ENCODE measurements at places on chromosomes 2 and 18. TPM values are rescaled to one million over a fixed set of nuclear protein-coding genes. Genes with fewer than 3 reads are reported as not detected.

GRCh38 chr2:189466656-189467055, 25.4 kb downstream of the WDR75 start:
- DNase-seq = peak; percentile 19

DNA sequence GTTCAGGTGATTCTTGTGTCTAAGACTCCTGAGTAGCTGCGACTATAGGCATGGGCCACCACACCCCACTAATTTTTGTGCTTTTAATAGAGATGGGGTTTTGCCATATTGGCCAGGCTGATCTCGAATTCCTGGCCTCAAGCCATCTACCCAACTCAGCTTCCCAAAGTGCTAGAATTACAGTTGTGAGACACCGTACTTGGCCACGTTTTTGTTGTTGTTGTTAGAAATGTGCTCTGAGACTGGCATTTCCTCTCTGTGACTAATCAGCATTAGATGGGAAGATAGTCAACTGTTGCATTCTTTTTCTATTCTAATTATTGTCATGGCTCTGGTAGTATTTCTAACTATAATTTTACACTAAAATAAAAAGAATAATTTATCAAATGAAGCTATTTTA, 191.7 kb downstream of the CAMKMT start:
- peak; percentile 72 for DNase-seq

Gene RAMP1
- total RNA-seq = 32.4 TPM

DNA sequence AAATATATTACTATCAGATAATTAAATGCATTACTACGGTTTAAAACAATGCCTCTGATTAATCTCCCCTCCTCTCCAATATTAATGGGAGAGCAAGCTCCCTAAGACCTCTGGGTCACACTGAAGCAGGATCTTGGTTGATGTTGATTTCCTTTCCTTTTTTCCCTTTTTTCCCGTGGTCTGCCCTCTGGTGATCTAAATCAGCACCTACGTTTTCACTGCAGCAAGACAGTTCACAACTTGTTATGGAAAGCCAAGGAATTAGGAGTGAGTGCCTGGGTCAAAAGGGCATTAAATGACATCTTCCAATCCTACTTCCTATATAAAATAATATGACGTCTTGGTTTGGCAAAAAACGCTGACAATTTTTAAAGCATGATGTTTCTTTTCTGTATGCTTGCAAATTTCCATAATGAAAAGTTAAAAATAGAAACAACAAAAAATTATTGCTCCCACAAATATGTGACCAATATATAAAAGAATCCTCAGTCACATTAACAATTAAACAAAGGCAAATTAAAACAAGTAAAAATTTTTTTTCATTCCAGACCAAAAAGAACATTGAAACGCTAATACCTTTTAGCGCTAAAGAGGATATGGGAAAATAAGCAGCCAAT, 7.9 kb upstream of the CFAP36 start:
- DNase-seq = peak; percentile 61

DNA sequence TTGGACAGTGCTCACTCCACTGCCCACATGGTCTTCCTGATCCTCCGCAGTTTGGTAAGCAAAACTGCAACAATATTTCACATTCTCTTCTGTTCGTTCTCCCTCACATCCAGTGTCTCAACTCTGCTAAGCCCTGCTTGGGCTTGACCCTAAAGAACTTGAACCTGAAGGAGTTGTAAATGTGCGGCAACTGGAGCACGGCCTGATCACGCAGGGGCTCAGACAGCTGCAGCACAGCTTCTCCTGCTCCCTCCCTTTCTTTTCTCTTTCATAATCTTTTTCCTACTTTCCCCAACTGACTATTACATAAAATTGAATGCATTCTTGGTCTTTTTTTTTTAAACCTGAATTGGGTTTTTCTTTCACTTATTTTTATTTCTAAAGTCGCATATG, 10.2 kb downstream of the CYRIA start:
- no peak for DNase-seq

Gene ACMSD
- not detected for total RNA-seq

- DNase-seq = peak; percentile 66
These were observed 806.4 kb downstream of the TRIB2 start for GRCh38 chr2:13522917-13523821.

- DNase-seq = no peak
These were observed 50.5 kb downstream of the KLHL29 start for GRCh38 chr2:23435250-23436035.

GRCh38 chr2:23468474-23469141, 83.6 kb downstream of the KLHL29 start:
- no peak for DNase-seq

DNA sequence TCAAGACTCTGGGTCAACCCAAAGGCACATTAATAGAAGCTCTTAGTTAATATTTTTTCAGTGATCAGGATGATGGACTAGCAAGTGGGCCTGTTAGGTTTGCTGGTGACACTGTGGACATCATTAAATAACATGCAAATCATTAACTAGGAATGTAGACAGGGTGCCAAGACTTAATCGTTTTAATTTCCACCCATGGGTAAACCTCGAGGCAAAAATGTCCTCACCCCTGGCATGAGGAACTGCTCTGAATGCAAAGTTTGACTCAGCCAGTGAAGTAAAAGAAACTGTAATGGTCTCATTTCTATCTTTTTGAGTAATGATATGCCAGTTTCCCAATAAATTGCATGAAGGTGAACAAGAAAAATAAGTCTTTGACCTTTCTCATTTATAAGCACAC, 152.6 kb upstream of the MEX3C start:
- DNase-seq = no peak

DNA sequence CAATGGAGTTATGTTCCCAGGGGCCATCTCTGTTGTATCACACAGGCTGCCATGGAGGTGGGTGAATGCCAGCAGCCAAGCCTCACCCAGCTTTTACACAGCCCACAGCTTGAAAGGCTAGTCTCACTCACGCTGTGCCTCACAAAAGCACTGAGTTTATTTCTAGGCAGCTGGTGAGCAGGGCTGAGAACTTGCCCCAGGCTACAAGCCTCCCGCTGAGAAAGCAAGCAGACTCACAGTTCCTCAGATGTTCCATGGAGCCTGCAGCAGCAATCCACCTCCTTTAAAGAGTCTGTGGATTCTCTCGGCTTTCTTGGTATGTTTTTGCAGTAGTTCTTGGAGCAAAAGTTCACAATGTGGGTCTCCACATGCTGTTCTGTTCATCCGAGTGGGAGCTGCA, 40.9 kb upstream of the ALKAL2 start:
- no peak for DNase-seq

Gene LIPG
- total RNA-seq = 3.7 TPM

All from A172 (cell line).